ENCODE measurements at places on chromosomes 11 and 22. TPM values are rescaled to one million over a fixed set of nuclear protein-coding genes. Genes with fewer than 3 reads are reported as not detected.

The SCGB1D2 gene
- not detected for total RNA-seq

The APLNR gene
- 6.4 TPM for total RNA-seq

The UBQLN3 gene
- under 0.01 TPM for total RNA-seq

The HPS5 gene
- 76.0 TPM for total RNA-seq

Measured in temporal lobe (tissue), 4 donors.